ENCODE measurements at places on chromosomes 7 and 10. TPM values are rescaled to one million over a fixed set of nuclear protein-coding genes. Genes with fewer than 3 reads are reported as not detected.

Gene GPR26
- total RNA-seq = 0.09 TPM

Gene WASHC2C
- 26.2 TPM for total RNA-seq

DNA sequence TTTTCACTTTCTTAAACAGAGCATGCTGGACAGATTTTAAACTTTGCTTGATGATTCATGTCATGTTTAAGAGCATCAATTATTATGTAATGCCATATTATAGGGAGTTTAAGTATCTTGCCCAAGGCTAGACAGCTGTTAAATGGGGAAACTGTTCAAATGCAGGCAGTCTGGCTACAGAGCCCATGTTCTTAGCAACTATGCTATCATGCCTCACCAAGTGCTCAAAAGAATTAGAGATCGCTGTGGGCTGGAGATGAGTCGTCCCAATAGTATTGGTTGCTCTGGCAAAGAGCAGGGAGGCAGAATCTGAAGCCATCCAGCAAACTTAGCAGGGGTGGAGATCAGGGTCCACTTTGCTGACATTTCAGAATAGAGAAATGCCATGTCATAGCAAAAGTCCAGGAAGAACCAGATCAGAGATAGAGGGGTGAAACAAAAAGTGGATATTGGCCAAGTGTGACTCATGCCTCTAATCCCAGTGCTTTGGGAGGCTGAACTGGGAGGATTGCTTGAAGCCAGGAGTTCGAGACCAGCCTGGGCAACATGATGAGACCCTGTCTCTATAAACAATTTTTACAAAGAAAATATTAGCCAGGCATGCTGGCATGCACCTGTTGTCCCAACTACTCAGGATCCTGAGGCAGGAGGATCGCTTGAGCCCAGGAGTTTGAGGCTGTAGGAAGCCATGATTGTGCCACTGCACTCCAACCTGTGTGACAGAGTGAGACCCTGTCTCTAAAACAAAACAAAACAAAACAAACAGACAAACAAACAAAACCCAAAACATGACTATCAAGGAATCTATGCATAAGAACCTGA lies 57.8 kb downstream of the BAMBI start:
- DNase-seq = no peak

Gene ITPRID1
- total RNA-seq = 0.05 TPM
